ENCODE measurements at places on chromosomes 16 and 17.
A peak's percentile ranks its signal among the peaks of the same experiment; 100 is the strongest.

GRCh38 chr16:78291604-78292003 is 192.2 kb downstream of the WWOX start:
- DNase-seq = no peak

GRCh38 chr16:50446861-50447260 is 78.1 kb upstream of the BRD7 start:
- DNase-seq = no peak

DNA sequence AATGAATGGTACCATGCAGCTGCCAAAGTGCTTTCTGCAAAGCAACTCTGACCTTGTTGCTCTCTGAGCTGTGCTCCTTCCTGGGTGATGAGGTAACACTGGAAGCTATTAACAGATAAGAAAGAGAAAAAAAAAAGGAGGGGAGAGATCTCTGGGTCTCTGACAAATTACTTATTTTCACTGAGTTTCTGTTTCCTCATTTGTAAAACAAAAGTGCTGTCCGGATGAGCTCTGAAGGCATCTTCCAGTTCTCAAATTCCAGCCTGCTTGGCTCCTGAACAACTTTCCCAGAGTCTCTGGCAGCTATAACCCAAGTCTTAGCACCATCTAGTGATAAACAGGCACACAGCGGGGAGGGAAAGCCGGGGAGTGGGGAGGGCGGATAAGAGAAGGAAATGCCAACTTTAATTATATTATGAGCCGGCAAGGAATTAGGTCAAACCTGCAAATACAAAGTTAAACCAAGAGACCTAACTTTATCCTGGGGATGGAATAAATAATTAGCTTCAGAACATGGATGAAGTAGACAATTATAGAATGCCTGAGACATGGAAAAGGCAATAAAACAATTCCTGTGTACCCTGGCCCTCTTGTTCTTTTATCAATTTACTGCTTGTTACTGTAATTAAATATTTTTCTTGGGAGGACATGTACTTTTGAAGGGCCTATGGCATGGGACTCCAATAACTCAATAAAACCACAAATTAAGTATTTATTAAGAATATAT is 61.3 kb upstream of the KIFC3 start:
- no peak for DNase-seq

- no peak for DNase-seq
Measured at GRCh38 chr17:43854498-43854897, 7.5 kb downstream of the CD300LG start.

DNA sequence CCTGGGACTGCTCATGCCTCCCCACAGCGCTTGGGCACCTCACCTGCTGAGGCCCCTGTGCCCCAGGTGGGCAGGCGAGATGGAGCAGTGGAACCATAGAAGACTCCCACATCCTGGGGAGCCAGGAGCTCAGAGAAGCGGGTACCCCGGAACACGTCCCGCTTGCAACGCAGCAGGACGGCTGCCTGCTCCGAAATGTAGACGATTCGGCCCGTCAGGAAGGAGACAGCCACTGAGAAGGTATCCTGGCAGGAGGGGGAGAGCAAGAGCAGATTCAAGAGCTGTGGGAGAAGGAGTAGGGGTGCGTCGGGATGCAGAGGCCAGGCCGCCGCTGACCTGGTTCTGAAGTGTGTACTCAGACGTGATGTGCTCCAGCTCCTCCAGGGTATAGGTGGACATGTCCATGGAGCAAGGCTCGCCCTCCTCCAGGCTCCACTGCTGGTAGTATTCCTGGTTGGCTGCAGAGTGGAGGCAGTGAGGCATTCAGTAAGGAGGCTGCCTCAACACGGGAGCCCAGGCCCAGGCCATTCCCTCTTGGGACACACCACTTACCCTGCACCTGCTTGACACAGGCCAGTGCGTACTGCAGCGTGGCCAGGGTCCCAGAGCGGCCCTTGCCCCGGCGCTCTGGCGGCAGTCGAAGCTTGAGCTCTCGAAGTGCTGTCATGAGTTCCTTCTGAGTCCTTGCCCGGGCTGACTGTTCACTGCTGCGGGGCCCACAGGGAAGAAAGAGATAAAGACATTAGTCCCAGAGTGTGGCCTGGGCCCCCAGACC is 2.6 kb downstream of the PER1 start:
- DNase-seq = no peak

- no peak for DNase-seq
Measured at GRCh38 chr17:36496018-36496789, 9.7 kb downstream of the ZNHIT3 start.

- DNase-seq = no peak
Measured at GRCh38 chr16:86042393-86042792, 143.4 kb downstream of the IRF8 start.

DNA sequence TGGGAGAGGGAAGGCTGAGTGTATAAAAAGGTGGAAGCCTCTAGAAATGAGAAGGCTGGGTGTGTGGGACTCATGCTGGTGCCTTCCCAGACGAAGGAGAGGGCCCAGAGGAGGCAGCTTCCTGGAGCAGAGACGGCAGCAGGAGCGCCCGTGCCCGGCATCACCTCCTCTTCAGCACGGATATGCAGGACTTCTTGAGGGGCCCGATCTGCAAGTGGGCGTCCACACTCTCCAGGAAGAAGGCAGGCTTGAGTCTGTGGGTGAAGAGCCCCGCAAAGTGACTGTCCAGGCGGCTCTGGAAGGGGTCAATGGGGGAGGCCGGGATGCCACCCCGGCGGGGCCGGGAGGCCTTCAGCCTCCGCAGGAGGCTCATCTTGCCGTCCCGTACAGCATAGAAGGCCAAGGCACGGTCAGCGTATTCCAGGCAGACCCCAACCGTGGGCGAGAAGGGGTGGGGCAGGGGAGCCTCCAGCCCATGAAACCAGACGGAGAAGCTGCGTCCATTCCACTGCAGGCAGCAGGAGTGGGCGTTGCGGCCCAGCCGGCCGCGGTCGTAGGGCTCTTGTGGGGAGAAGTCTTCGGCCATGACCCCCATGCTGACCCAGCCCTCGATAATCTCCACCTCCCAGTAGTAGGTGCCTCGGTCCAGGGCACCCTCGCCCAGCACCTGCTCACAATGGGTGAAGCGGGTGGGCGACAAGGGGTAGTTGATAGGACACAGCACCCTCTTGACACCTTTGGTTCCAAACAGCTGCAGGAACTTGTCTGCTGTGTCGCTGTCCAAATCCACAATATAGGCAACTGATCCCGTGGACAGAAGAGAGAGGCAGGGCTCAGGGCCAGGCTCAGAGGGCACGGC is 3.8 kb downstream of the TRIM47 start:
- no peak for DNase-seq

GRCh38 chr16:130533-131173 is 7.8 kb downstream of the NPRL3 start:
- DNase-seq = no peak

GRCh38 chr17:44977065-44977464 is 9.0 kb upstream of the C1QL1 start:
- no peak for DNase-seq

DNA sequence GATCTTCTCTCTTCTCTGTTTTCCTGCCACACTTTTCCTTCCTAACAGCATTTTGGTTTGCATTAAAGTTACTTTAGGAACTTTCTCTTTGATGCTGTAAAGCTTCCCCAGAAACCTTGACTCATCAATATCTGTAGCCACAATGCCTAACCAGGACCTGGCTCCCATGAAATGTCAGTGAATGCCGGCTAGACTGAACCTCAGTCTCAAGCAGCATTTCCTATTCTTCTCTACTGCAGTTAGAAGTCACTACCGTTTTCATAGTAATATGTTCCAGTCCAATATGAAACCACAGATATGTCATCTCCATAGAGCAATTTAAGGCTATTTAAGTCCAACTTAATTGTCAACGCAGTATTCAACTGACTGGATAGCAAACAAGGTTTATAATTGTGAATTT is 28.9 kb downstream of the ITFG1 start:
- DNase-seq = no peak

GRCh38 chr17:75067856-75068255 is 19.9 kb upstream of the SLC16A5 start:
- DNase-seq = peak; percentile 41

DNA sequence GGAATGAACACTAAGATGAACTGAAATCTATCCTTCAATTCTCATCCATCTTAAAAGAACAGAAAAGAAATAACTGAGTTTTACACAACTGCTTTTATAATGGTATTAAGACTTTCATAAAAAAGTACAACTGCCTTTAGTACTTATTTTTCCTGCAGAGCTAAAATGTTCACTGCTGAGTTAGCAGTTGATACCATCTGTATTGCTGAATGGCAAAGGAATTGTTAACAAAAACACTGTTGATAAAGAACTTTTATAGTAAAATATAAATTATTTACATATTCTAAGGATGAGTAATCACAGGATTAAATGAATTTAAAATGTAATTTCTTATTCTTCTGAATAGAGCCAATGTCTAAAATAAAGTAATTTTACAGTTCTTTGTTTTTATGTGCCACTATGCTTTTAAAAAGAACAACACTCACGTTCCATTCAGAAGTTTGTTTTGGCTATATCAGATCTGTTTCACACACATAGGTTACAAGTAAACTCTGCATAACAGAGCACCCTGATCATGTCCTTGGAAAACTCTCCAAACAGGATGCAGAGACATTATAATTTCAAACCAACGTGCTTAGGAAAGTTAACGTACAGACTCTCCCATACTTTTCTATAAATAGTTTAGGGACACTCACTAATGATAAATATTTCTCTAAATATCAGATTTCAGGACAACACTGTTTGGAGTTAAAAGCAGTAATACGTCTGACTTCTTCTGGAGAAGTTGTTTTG is 151.1 kb downstream of the ITFG1 start:
- no peak for DNase-seq

DNA sequence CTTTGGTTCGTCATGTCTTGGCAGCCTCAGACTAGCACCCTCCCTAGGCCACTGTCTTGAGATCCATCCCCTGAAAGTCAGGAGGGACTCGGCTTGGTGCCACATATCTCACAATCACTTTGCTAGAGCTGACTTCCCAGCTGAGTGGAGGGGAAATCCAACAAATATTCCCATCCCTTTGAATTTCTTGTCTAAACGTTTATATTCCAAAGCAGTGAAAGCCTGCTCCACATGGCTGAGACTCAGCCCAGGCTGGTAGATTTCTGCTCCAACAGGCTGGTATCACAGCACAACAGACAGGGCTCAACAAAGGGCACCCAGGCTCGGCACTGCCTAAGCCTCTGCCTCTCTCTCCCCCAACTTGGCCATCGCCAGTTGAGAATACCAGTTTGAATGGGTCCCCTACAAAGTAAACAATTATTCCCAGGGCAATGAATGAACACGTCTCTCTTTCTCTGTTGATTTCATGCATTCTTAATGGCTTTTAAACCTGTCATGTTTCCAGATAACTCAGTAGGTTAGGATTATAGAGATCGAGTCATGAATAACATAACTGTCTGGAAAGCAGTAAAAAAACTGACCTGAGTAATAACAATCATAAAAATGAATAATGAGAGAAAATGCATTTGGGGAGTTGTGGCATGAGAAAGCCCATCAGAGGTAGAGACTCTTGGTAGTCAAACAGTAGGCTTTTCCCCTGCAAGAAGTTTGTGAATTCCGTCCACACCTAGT is 1.0 kb downstream of the KRT13 start:
- no peak for DNase-seq

GRCh38 chr17:1031711-1032110 is 34.8 kb downstream of the TIMM22 start:
- DNase-seq = no peak

DNA sequence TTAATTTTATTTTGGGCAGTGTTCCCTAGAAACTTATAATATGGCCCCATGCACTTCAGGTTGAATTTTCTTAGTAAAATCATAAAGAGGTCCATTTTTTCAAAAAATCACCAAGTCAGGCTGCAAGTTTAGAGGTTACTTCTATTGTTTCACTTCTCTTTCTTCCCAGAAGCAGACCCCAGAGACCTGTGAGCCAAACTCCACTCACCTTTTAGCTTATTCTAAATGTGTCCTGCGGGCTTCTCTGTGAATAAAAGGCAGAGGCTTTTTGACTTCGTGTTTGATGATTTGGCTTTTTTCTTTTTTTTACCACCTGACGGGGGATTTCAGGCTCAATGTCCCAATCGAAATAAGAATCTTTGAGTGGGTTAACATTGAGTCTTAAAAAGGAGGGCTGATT is 7.4 kb downstream of the PRKCB start:
- no peak for DNase-seq

- DNase-seq = no peak
Measured at GRCh38 chr16:86281421-86281820, 228.9 kb upstream of the FOXF1 start.

- no peak for DNase-seq
Measured at GRCh38 chr17:37039269-37039668, 90.5 kb downstream of the AATF start.

GRCh38 chr17:21680366-21680765 is 12.0 kb upstream of the KCNJ18 start:
- DNase-seq = no peak

DNA sequence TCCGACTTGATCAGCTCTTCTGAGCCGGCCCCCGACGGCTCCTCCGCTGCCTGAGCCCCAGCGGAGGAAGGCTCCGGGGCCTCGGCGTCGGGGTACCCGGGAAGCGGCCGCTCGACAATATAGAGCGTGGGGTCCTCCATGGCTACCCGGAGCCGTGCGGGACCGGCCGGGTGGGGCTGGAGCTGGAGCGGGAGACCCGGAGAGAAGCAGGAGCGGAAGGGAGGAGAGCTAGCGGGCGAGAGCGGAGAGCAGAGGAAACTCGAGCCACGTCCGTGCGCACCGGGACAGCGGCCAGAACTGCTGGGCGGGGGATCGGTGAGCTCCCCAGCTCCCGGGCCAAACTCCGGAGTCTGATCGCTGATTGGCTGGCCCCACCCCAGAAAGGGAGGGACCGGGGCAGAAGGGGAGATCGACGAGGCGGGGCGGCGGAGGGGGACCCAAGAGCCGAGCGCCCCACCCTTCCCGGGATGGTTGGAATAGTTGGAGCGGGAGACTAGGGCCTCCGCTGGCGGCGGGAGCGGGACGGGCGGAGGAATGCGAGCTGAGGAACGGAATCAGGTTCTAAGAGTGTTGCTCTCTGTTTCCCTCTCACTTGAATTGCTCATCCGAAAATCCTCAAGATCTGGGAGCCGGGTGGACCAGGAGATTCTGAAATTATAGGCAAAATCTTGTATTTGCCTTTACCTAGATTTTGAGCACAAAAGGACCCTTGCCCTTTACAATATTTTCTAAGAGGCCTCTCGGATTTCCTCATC is at the start of gene CAVIN1:
CAVIN1 (minus strand) TSS at position 299 of the 755 bp plus-strand sequence; CDS start at position 140, 159 bp downstream.
- DNase-seq = peak; percentile 66

DNA sequence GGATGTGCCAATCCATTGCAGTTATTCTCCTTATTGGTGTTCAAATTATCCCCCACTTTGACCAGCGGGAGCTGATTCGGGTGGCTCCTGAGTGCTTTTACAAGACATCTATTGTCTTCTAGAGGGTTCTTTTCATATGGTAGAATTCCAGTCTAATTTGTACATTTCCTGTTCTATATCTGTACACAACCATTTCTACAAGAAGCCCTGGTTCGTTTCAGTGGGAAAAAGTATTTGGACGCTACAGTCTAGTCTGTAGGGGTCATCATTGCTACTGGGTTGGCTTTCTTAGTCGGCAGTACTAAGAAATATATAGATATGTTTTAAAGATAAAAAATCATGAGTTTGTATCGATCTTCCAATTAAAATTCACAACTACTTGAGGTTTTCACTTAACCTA is 262.6 kb downstream of the MAP2K6 start:
- DNase-seq = no peak
